CD8-positive, alpha-beta T cell (primary cell): ENCODE measurements at places on chromosomes 3 and 15.

DNA sequence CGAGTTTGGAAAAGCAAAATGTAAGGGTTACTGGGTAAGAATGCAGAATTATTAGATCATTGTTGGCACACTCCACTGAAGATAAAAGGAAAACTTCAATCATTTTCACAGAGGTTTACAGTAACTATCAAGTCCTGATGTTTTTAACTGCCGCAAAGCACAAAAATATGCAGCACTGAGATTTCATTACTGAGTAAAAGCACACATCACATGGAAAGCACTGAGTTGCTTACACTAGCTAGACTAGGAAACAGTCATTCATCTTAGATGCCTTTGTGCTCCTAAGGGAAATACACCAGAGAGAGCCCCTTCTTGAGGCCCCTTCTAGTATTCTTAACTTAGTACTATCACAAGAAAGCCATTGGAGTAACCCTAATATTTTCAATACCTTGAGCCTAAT lies 11.8 kb upstream of the P2RY1 start:
- DNase-seq, result no peak

GRCh38 chr15:96011136-96011535 lies 319.4 kb upstream of the NR2F2 start:
- DNase-seq, result no peak

GRCh38 chr3:16318176-16318575 lies 53.2 kb downstream of the OXNAD1 start:
- DNase-seq, result no peak

DNA sequence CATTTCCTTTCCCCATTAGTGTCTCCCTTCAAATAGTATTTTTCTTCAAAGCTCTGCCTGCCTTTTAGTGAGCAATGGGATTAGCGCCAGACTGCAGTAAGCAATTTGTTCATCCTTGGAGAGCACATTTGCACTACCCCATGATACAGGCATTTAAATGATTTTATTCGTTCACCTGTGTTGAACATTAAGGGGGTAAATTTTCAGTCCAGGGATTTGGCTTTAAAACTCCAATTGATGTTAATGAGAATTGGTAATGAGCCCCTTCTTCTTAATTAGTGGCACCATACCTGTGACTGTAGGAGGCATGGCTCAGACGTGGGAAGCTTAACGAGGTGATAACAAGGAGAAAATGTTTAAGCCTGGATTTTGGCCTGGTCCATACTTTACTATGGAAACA lies 161.4 kb upstream of the NANOGP8 start:
- DNase-seq, result no peak

GRCh38 chr15:66786222-66786621 lies 84.2 kb downstream of the SMAD6 start:
- DNase-seq, result no peak

GRCh38 chr15:35771746-35772442 lies 225.9 kb upstream of the DPH6 start:
- no peak for DNase-seq

- DNase-seq, result no peak
Observed at GRCh38 chr3:146026547-146026946, 134.4 kb downstream of the PLOD2 start.

- DNase-seq, result no peak
Observed at GRCh38 chr15:50049871-50050270, 69.2 kb downstream of the ATP8B4 start.

DNA sequence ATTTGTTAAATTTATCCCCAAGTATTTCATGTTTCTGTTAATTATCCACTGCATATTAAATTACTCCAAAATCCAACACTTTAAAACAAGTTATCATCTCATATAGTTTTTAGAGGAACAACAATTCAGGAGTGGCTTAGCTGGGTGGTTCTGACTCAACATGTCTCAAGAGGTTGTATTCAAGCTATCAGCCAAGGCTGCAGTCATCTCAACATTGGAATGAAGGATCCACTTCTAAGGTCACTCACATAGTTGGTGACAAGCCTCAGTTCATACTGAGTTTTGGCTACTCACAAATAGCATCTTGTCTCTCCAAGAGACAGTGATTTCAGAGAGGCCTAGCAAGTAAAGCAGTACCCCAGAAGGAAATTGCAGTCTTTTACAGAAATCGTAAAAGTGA lies 134.7 kb downstream of the NR2E3 start:
- DNase-seq, result no peak

- no peak for DNase-seq
Observed at GRCh38 chr15:38853608-38854007, 289.0 kb upstream of the RASGRP1 start.

DNA sequence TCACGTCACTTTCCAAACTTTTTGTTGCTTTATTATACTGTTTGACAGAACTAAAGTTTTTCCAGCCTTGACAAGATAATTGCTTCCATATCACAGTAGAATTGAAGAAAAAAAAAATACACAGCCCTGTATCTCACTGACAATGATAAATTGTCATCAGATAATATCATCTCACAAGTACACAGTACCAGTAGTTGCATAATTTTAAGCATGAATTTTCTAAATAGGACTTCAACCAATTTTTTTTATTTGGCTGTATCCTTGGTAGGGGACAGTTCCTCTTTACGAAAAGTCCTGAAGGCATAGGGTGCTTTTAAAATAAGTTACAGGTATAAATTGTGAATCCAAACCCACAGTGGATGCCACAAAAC lies 230.7 kb downstream of the ATP8B4 start:
- DNase-seq, result no peak

GRCh38 chr15:94061041-94061440 lies 170.3 kb upstream of the MCTP2 start:
- DNase-seq, result no peak

DNA sequence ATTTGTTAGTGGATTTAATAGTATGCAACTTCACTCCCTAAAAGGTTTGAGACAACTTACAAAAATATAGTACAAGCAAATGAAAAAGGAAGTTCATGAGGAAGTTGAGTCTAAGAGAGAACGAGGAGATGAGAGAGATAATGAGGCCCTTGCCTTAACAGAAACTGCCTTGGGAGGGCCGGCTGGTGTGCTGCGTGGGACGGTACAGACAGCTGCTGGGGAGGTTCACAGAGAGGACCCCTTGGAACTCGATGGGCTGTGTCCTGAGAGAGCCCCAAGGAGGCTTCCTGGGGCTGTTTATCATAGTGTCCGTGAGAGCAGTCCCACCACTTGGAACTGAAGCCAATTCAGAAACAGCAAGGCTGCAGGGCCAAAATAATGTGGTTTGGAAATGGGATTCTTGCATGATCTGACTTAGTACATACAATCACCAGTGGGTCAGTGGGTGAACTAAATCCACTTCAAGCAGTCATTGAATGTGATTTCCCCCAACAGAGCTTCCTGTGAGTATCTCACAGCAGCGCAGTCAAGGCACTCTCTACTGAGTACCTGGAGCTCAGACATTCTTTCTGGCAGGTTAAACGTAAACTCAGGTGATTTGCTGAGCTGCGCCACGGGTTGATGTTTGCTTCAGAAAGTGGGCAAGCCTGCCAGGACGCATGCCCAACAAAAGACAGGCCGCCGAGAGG lies 90.8 kb downstream of the CRTC3 start:
- no peak for DNase-seq

DNA sequence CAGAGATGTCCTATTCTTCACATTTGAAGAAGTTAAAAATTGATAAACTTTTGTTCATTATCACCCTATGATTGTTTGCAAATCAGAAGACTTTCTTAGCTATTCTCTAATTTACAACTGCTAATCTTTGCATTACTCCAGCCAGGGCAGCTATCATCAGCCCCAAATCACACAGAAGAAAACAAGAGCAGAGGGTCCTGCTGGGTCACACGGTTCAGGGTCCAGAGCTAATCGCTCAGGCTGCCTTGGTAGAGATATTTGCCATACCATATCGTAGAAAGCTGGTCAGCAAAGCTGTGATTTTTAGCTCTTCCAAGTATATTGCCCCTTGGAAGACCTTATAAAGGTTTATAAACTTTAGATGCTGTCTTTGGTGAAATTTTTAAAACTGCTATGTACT lies 181.4 kb downstream of the MAGI1 start:
- no peak for DNase-seq

GRCh38 chr3:78872195-78872594 lies 895.6 kb downstream of the ROBO1 start:
- DNase-seq, result no peak

DNA sequence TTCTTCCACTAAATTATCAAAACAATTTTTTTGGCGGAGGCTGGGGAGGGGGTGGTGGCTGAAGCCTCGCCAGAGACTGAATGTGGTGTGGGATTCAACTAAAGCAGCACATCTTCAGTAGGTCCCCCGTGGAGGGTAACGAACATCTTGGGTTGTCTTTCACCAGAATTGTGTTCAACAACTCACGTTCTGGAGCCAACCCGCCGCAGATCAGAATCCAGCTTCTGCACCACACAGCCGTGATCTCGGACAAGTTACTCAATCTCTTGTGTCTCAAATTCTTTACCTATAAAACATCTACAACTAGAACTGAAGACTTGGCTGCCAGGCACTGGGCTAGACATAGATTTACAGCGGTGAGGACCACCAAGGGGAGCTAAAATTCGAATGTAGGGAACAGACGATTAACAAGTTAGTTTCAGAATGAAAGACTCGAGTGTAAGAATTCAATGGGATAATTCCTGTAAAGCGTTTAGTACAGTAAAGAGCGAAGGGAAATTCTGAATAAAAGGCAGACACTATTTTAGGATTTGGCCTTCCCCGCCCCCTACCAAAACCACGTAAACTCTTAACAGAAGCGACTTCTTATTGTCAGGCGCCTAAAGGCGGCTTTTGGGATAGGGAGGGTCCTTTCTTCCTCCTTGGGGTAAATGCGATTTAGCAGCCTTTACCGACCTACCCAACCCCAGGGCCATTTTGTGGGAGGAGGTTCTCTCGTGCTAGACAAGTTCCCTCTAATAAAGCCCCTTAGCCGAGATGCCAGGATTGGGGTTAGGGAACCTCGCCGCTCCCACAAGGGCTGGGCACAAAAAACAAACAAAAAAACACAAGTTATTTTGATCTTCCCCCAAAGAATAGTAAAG lies 697 bp upstream of the RAB5A start:
- DNase-seq, result no peak

DNA sequence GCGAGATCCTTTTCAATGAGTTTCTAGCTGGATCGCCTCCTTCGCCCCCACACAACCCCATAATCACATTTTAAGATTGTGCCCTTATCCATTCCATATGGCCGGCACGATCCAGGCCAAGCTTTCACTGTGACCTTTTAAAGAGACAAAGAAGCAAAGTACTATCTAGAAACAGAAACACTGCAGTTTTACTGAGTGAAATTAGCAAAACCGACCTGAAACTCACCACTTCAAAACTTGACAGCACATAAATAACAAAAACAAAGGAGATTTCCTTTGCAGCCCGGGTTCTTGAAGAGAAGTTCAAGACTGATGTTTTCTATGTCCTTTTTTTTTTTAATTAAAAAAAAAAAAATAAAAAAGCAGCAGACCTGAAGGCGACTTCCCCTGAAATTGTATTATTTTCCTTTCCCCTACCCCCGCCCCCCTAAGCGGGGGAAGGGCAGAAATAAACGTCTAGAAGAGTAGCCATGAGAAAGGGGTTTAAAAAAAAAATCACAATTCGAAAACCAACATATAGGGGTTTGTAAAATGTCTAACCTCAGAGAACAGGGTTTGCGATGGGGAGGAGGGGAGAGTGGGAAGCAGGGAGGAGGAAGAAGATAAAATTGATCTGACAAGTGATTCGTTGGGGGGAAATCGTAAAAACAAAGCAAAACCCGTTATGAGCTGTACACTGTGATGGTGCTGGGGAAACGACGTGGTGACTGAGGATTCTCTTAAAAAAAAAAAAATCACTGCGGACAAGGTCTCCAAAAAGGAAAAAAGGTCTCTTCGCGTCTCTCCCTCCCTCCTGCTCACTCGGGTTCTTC lies 1.5 kb downstream of the SATB1 start:
- peak; percentile 19 for DNase-seq

DNA sequence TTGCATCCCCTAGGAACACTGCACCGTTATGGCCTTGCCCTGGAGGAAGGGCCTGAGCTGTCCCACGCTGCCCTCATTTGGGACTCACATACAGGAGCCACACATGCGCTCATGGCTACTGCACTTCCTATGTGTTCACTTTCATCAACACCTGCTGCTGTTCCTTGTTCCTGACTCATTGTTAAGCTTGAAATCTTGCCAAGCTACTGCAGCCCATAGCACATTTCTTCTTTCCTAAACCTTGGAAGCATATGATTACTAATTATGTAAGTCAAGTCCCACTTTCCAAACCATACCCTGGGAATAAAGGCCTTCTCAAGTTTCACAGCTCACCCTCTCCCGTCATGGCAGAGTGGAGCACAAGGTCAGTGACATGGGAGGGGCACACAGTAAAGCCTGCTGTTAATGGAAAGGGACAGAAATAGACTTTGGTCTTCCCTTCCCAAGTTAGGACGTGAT lies 307.9 kb downstream of the CLSTN2 start:
- no peak for DNase-seq

DNA sequence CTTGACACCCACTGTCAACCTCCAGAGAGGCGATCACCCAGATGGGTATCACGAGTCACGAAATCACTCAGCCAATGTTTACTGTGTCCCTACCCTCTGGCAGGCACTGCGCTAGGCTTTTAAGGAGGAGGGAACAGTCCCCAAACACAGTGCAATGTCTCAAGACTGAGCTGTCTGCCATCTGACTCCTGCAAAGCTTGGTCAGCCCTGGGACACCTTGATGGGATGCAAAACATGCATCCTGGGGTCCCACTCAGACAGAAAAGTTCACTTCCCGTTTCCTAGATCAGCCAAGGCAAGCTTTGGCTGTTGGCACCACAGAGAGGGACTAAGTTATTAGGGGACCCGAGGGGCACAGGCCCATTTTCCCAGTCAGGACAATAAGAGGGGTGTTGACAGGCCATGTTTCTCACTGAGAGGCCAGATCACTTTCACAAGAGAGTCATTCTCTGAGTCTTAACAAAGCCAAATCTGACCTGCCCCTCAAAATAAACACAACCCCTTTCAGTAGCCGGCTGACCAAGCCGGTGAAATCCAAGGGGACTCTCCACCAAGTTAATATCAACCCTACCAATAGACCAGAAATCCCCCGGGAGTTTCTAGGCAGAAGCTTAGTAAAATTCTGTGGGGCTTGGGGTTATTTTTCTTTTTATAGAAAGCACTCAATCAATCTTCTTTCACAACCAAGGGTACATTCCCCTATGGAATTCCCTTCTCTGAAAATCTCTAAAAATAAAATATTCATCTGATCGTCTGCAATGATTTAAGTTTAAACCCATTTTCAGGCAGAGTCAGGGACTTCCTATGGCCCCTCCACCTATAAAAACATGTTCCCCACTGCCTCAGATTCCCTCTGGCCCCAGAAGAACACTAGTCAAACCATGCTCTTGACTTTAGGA lies 3.5 kb downstream of the RFTN1 start:
- DNase-seq, result peak; percentile 43

DNA sequence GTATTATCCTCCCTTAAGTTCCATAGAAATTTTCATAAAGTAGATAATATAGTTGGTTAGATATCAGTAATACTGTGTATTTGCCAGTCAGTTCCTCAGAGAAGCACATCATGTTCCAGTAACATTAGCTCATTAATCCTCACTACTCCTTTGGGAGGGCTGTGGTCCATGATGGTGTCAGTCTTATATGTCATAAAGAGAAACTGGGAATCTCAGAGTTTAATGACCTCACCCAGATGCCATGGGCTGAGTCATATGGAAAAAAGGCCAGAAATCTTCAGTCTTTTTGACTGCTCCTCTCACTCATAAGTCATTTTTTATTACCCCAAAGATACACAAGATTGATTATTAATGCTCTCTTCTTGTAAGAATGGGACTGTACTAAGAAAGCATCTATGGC lies 188.6 kb downstream of the CHL1 start:
- no peak for DNase-seq

- DNase-seq, result no peak
Observed at GRCh38 chr3:23238578-23238977, 35.5 kb downstream of the UBE2E2 start.

GRCh38 chr3:43394041-43394554 lies 107.8 kb downstream of the SNRK start:
- no peak for DNase-seq
